NCI-H446 treated with DMSO at 0.1 percent for 48 hours (cell line): ENCODE measurements at places on chromosomes 13 and 19.

- DNase-seq: no peak
These were observed 339.6 kb downstream of the UQCRFS1 start for GRCh38 chr19:28873301-28873700.

- no peak for DNase-seq
These were observed 59.8 kb upstream of the UBAC2 start for GRCh38 chr13:99140831-99141230.

DNA sequence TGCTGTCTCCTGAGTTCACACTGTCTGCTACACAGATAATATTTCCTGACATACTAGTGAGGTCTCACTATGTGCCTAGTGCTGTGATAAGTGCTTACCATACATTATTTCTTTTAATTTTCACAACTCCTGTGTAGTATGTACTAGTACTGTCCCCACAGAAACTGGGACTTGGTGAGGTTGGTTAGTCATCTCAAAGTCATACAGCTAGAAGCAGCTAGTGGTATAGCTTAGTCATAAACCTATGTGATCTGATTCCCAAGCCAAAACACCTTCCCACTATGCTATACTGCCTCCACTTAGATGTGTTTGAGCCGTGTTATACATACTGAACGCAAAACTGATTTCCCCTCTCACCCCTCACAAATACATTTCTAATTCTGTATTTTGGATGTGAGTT lies 10.5 kb downstream of the MTMR6 start:
- no peak for DNase-seq

GRCh38 chr13:67519356-67519755 lies 289.2 kb upstream of the PCDH9 start:
- no peak for DNase-seq

DNA sequence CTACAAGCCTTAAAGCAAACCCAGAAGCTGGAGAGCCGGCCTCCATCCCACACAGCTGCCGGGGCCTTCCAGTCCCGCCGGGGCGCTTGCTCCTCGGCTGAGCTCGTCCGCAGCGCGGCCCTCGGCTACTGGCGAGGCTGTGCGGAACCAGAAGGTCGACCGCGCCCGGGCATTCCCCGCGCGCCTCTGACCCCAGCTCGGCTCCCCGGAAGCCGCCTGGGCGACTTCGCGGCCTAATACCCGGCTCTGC lies 863 bp downstream of the ANKRD10 start:
- DNase-seq: no peak

- DNase-seq: no peak
These were observed 699 bp downstream of the RCBTB2 start for GRCh38 chr13:48532256-48532505.
